Activated CD4-positive, alpha-beta T cell treated with anti-CD3 and anti-CD28 coated beads for 36 hours (primary cell): ENCODE measurements at places on chromosomes 16 and 17. TPM values are rescaled to one million over a fixed set of nuclear protein-coding genes. Genes with fewer than 3 reads are reported as not detected.

GRCh38 chr17:26818736-26819135 is 475.2 kb upstream of the WSB1 start:
- no peak for DNase-seq

- no peak for DNase-seq
Measured at GRCh38 chr17:78602246-78602645, 25.1 kb upstream of the DNAH17 start.

- DNase-seq, result no peak
Measured at GRCh38 chr17:81469266-81469665, 43.3 kb downstream of the ACTG1 start.

- no peak for DNase-seq
Measured at GRCh38 chr16:70694868-70695218, 9.0 kb upstream of the MTSS2 start.

DNA sequence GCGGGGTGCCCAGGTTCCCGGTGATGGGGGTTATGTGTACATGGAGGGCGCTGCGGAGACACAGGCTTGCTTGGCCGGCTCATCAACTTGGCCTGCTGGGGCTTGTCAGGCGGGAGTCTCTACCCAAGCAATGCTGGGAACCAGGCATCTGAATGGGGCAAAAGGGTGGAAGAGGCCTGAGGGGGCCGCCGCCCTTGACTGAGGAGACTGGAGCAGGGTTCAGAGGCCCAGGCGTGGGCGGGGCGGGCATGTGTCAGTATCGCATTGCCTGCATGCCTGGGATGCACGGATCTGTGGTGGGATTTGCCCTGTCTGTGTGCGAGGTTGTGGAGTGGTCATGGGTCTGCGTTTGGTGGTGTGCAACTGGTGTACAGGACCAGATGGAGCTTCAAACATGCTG is 21.1 kb downstream of the ARHGAP23 start:
- no peak for DNase-seq

- no peak for DNase-seq
Measured at GRCh38 chr17:45063198-45063597, 2.1 kb downstream of the NMT1 start.

Gene SDK2
- total RNA-seq, result 0.23 TPM

Gene PLEKHH3
- total RNA-seq, result 0.97 TPM

DNA sequence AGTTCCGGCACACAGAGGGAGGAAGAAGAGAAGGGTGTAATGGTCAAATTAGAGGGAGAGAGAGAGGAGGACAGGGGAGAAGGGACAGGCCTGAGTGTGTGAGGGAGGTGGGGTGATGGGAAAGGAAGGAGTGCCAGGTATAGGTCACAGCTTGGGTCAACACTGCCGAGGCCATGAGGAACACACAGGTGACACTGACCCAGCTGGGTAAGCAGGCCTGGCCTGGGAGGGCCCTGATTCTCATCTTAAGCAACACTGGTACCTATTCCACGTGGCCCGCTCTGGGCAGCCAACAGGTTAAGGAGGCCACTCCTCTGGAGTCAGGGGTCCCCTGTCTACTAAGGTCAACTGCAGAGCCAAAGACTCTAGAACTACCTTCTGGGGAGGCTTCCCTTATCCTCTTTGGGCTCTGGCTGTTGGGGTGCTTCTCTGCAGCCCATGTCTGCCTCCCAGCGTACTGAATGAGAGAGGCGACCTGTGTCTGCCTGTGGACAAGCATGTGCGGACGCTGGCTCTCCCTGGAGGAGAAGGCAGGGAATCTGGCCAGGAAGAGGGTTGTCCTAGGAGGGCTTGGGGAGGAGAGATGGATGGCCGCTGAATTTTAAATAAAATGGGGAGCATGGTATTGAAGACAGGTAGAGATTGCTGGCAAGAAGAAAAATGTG is 57.6 kb downstream of the RGS9 start:
- no peak for DNase-seq

GRCh38 chr16:78956859-78957258 is 643.7 kb downstream of the MAF start:
- no peak for DNase-seq
